CD4-positive, alpha-beta T cell treated with Interferon alpha-2 for 1 hour (primary cell): ENCODE measurements at places on chromosomes 1 and 21.

DNA sequence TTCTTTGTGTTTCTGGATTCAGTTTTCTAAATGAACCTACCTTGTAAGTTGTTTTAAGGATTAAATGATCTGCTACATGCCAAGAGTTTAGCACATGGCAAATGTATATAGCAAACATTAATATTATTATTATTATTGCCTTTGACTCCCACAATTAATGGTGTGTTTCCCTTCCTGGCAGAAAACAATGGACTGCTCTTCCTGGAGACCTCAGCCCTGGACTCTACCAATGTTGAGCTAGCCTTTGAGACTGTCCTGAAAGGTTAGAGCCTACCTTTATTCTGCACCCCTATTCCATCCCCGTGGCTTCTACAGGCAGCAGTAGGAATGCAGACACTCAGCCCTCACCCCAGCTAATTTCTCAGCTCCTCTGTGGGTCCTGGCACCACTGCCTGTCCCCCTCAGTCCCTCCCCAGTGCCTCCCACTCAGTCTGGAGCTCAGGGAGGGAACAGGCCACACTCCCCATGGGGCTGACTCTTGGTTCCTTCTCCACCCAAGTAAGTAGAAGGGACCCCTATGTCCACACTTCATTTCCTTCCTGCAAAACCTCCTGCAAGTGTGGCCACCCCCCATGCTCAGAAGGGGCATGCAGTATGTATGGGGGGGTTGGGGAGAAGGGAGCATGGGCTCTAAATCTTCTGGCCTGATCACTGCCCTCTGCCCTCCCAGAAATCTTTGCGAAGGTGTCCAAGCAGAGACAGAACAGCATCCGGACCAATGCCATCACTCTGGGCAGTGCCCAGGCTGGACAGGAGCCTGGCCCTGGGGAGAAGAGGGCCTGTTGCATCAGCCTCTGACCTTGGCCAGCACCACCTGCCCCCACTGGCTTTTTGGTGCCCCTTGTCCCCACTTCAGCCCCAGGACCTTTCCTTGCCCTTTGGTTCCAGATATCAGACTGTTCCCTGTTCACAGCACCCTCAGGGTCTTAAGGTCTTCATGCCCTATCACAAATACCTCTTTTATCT is 8.8 kb downstream of the RAB25 start:
- no peak for DNase-seq

GRCh38 chr1:66000033-66000637 is 207.4 kb downstream of the PDE4B start:
- DNase-seq: no peak

GRCh38 chr1:80036690-80037432 is 1030.3 kb upstream of the ADGRL4 start:
- DNase-seq: no peak

- DNase-seq: no peak
These were observed 1.4 kb upstream of the SPATA1 start for GRCh38 chr1:84504580-84505492.

DNA sequence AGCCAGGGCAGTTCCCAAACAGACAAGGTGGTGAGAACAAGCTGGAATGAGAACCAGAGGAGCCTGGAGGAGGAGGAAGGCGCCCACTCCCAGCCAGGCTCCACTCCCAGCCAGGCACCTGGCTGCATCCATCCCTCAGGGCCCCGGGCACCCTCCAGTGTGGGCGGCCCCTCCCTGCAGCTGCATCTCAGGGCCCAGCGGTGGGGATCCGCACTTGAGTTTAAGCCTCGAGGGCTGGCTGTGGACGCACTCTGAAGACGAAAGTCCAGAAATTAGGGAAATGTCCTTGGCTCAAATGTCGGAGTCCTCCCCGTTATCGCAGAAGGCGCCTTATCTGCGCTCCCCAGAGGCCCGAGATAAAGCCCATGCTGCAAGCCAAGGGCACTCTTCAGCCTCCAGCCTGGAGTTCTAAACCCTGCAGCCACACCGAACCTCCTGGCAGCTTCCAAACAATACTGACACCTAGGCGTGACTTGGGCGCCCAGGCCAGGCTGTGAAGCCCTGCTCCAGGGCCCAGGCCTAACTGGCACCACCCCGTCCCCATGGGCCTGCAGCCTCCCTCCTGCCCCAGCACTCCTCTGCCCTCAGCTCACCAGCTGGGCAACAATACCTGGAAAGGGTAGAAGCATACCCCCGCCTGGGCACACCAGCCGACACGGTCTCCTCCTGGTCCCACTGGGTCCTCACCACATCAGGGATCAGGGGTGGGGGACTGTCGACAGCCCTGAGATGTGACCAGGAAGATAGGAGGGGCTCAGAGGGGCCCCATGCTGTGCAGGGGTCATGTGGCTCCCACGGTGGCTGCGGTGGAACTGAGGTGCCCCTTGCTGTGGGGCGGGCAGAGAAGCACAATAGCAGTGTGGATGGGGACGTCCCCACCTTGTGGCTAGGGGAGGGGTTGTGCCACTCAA is 184.8 kb upstream of the VAMP3 start:
- no peak for DNase-seq

DNA sequence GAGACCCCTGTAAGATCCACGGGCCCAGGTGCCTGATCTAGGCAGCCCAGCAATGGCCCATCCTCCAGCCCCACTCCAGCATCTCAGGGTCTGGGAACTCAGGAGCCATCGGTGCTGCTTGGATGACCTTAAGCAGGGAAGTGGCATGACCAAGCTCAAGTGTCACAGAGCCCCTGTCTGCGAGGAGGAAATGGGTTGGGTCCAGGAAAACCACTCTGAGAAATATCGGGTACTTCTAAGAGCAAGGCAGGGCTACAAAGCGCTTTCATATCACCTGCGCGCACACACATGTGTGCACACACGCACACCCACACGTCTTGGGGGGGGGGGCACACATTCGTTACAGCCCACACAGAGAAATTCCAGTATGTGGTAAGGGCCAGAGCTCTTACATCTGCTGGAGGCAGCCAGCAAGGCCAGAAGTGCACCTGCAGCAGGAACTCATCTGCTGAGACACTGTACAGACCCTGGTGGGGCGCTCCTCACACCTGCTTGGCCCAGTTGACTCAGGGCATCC is 32.6 kb upstream of the SPOCD1 start:
- DNase-seq: peak; percentile 36

DNA sequence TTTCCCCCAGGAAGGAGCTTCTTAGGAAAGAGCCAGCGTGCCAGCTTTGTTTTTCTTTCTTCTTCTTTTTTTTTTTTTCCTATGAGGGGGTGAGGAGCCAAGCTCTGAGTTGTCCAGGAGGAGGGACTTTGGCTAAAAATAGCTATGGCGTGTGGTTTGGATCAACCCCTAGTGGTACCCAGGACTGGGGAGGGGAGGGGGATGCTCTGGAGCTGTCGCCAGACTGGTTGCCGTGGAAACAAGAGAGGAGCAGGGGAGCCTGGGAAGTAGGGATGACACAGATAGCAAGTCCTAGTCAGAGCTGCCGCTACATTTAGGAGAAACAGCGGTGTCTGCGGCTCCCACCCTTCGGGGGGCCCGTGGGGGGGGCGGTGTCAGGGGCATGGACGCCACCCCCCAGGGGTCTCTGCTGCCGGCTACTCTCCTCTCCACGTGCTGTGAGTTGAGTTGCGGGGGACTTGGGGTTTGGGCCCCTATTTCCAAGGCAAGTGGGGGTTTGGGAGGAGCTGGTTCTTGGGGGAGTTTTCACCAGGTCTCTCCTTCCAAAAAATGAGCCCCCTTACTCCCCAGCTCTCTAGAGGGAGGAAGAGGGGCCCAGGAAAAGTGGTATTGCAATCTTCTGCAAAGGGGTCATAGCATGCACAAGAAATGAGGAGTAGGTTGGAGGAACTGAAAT is at the start of gene KCNJ9:
KCNJ9 (plus strand) TSS at position 278 of the 676 bp plus-strand sequence. CDS start 2,493 bp downstream, outside the sequence.
- no peak for DNase-seq

DNA sequence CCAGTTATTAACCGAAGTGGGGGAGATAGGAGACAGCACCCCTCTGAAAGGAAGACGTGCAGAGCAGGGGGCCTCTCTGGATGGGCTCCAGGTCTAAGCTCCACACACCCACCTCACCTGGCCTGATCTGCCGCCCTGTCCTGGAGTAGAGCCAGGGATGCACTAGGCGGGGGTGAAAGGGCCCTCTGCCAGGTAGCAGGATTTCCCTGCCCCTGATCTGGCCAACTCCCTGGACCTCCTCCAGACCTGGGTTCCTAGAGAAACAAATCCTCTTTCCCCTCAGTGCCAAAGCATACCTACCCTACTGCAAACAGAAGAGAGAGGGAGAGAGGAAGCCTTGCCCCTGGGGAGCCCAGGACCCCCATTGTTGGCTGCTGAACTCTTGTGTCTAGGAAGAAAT is 2.0 kb downstream of the CRABP2 start:
- DNase-seq: no peak

- no peak for DNase-seq
These were observed 16.5 kb upstream of the RIMKLA start for GRCh38 chr1:42364089-42364488.

DNA sequence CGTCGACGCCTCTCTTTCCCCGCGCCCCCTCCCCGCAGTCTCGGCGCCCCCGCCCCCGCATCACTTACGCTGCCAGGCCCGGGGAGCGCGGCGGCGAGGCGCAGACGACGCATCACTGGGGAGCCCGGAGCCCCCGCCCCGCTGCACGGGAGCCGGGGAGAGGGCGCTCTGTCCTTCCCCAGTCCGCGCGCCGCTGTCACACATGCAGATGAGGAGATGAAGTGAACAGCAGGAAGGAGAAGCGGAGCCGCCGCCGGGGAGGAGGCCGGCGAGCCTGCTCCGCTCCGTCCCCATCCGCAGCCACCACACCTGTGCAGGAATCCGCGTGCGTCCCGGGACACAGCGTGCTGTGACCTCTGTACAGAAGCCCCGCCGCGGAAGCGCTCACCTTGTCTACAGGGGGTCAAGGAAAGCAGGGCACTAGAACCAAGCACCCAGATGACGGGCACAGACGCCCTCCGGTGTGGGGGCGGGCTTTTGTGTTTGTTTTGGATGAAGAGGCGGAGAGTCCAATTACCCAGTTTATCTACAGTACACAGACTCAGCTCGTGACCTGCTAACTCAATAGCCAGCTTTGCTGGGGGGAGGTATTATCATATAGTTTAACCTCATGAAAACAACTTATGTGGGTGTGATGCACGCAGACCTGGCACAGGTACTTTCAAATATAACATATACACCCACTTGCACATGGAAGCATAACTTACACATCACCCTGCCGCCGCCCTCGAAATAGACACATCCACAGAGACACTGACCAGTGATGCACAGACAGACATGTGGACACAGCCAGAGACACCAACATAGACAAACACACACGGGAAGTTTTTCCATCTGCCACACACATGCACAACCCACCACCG is 12.4 kb downstream of the KLHDC8A start:
- peak; percentile 25 for DNase-seq

- DNase-seq: no peak
These were observed 16.9 kb downstream of the MTFR1L start for GRCh38 chr1:25836695-25837094.

- no peak for DNase-seq
These were observed 114.5 kb downstream of the OMA1 start for GRCh38 chr1:58431901-58432620.

- no peak for DNase-seq
These were observed 54.4 kb downstream of the COL18A1 start for GRCh38 chr21:45459171-45460010.

DNA sequence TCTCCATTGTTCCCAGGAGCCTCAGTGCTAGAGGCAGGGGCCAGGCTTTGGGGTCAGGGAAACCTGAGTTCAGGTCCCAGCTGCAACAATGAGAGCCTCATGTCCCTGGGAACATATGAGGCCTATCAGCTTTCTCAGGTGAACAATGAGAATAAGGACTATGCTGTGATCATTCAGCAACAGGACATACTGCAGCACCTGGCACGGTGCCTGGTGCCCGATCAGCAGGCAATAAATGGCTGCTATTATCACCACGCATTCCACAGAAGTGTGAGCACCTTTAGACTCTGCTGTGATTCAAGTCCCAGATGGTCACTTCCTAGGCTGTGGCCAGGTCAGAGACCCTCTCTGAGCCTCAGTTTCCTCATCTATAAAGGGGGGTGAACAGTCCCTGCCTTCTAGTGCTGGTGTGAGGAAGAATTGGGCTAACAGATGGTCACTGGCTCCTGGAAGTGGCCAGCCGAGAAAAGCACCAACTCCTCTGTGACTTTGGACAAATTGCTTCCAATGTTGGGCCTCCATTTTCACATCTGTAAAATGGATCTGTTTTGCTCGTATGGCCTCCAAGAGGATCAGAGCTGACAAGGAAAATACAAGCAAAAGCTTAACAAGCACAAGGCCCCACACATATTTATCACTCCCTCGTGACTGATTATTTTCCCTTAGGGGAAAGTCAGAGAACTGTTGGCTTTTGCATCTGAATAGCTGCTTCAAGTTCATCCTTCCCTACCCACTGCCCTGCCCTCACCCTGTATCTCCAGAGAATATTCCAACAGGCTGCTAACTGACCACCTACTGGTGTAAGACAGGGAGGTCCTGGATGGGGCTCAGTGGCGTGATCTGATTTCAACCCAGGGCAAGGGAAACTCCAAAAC is 1.1 kb downstream of the SLC5A9 start:
- DNase-seq: no peak

- no peak for DNase-seq
These were observed 24.6 kb downstream of the RALGPS2 start for GRCh38 chr1:178749581-178750166.

DNA sequence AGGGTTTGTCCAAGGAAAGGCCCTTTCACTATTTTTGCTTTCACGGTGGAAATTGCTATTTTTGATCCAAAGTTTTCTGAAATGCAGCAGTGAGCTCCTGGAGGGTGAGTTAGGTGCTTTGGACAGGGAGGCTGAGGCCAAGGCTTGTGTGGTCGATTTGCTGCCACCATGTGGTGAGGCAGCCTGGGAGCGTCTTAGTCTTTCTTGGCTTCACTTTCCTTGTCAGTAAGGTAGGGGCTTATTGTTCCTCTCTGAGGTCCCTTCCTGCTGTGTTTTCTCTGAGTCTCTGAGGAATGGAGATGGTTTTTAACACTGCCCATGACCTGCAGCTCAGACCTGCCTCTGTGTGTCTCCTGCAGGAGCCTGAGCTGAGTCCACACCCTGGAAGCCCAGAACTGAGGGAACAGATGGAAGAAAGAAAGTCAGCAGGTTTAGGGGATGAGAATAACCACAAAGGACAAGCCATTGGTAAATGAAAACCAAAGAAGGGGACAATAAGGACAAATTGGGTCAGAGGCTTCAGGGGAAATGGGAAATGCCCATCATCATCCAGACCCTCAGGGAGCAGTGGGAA is 20.1 kb upstream of the S100A10 start:
- peak; percentile 32 for DNase-seq

GRCh38 chr21:43771698-43772424 is 4.2 kb downstream of the CSTB start:
- DNase-seq: no peak

- no peak for DNase-seq
These were observed 29.3 kb downstream of the TNNT2 start for GRCh38 chr1:201348211-201348566.

GRCh38 chr1:78178816-78179215 is 133.1 kb downstream of the GIPC2 start:
- no peak for DNase-seq
